IMR-90 (cell line): ENCODE measurements at places on chromosomes 6 and 20. TPM values are rescaled to one million over a fixed set of nuclear protein-coding genes. Genes with fewer than 3 reads are reported as not detected.

- H3K36me3 ChIP-seq: no peaks in the 10 kb centered on the region
- no peaks in the 10 kb centered on the region for H3K27me3 ChIP-seq
- no peak overlapping the region for H3K27ac ChIP-seq
- no peak for DNase-seq
- no peak overlapping the region for H3K4me3 ChIP-seq
Measured at GRCh38 chr6:105795913-105796517, 290.1 kb upstream of the PRDM1 start.

Gene TMEM244
- 0.28 and 0.36 TPM in 2 replicates for total RNA-seq

DNA sequence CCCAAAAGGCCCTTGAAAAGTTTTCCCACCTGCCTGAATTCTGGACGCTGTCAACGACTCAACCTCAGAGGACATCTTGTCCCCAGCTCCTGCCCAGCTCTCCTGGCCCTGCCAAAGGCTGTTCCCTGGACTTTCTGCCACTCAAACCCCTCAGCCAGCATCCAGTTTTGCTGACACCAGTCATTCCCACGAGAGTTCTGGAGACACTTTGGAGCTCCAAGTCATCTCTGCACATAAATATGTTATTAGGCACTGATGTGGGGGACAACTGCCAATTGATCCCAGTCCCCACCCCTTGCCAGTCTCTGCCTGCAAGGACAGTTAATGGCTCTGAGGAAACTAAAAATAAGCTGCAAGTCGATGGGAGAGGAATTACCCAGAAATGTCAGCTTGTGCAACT is 38.9 kb upstream of the KCNB1 start:
- H3K36me3 ChIP-seq: 0 out of 2 replicates have a peak, but pooled peaks cover 3% of the 10 kb centered on the region
- H3K27me3 ChIP-seq: peaks cover 8% of the 10 kb centered on the region
- no peak overlapping the region for H3K27ac ChIP-seq
- H3K4me1 ChIP-seq: no peaks in the 10 kb centered on the region

Gene LAMA5
- 0.56 and 0.90 TPM in 2 replicates for total RNA-seq

GRCh38 chr6:136226674-136227377 is 23.3 kb downstream of the MTFR2 start:
- H3K4me3 ChIP-seq: no peak overlapping the region
- peak overlapping the region; percentile 18; the same call in 1 of the 2 replicates for H3K27ac ChIP-seq
- no peaks in the 10 kb centered on the region for H3K27me3 ChIP-seq
- H3K36me3 ChIP-seq: no peaks in the 10 kb centered on the region

DNA sequence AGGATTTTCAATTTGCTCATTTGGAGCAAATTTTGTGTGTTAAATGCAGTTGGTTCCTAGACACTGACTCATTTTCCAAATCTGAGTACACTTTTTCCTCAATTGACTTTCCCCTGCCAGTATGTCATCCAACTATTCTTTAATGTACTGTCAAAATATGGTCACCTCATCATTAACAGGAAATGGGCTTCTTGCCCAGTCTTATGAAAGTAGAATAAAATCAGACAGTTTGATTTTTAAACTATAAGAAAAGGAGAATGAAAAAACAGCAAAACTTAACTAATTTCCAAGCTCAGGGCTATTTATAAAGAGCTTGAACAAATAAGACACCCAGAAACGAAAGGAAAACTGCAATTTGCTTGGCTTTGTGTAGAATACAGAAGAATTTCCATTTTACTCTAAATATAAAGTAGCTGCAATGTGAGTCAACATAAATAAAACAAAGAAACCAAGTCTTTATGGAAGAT is 43.7 kb upstream of the RAB23 start:
- H3K4me3 ChIP-seq: peak overlapping the region; percentile 3; the same call in 1 of the 2 replicates
- H3K27me3 ChIP-seq: no peaks in the 10 kb centered on the region
- peaks cover 26% of the 10 kb centered on the region for H3K4me1 ChIP-seq
- DNase-seq: peak; percentile 72
- no peaks in the 10 kb centered on the region for H3K36me3 ChIP-seq
- H3K27ac ChIP-seq: peak overlapping the region; percentile 78; the same call in 1 of the 2 replicates

GRCh38 chr20:48339190-48339985 is 488.4 kb downstream of the PREX1 start:
- no peaks in the 10 kb centered on the region for H3K36me3 ChIP-seq
- H3K4me3 ChIP-seq: no peak overlapping the region
- peaks cover 26% of the 10 kb centered on the region for H3K27me3 ChIP-seq
- H3K4me1 ChIP-seq: peaks cover 2% of the 10 kb centered on the region; the same call in 1 of the 2 replicates
- DNase-seq: peak; percentile 77
